Stomach (tissue), 19 donors: ENCODE measurements at places on chromosomes 4 and X. TPM values are rescaled to one million over a fixed set of nuclear protein-coding genes. Genes with fewer than 3 reads are reported as not detected.

DNA sequence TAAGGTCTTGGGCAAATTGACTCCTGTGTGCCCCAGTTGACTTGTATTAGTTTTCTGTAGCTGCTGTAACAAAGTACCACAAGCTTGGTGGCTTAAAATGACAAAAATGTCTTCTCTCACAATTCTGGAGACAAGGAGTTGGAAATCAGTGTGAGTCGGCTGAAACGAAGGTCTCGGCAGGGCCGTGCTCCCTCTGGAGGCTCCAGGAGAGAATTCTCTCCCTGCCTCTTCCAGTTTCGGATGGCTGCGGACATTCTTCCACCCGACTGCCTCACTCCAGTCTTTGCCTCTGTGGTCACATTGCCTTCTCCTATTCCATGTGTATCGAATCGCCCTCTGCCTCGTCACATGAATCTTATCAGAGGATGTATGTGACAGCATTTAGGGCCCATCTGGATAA is 66.0 kb upstream of the PHOX2B start:
- DNase-seq = peak; percentile 62
- no peak overlapping the region for H3K4me3 ChIP-seq
- H3K27ac ChIP-seq = no peak overlapping the region
- no peaks in the 10 kb centered on the region for H3K4me1 ChIP-seq
- H3K27me3 ChIP-seq = no peaks in the 10 kb centered on the region
- H3K36me3 ChIP-seq = no peaks in the 10 kb centered on the region

DNA sequence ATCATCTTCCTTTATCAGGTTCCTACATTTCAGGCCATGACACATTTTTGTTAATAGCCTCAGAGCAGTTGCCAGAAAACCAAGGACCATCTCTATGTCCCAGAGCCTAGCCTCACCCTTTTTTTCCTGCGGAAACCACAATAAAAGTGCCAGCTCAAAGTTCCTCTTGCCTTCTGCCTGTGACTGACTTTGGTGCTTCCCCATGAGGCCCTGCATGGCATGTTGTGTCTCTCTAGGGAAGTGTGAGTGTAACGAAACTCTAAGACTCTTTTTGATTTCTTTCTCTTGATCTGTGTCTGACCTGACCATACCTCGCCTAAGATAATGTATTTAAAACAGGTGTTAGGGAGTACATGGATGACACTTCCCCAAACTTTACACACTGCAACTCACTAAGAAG is 642.3 kb upstream of the BOD1L1 start:
- no peak overlapping the region for H3K4me3 ChIP-seq
- H3K27ac ChIP-seq = no peak overlapping the region
- H3K4me1 ChIP-seq = no peaks in the 10 kb centered on the region
- no peaks in the 10 kb centered on the region for H3K27me3 ChIP-seq

DNA sequence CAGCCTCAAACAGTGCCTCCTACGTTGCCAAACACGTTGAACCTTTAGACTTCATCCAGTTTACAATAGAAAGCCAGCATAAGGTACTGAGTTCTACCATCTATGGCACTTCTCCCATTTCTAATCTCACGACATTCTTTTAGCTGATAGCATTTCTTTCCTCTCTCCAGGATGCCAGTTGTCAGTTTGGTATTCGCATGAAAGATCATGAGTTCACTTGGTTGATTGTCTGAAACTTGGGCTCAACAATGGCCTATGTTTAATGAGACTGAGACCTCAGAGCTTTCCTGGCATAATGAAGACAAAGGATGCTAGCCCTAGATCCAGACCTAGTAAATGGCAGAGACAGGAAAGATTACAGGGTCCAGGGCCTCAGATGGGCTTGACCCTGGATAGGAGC is 69.2 kb upstream of the SPRY1 start:
- H3K27ac ChIP-seq = no peak overlapping the region
- no peaks in the 10 kb centered on the region for H3K4me1 ChIP-seq
- no peaks in the 10 kb centered on the region for H3K36me3 ChIP-seq

DNA sequence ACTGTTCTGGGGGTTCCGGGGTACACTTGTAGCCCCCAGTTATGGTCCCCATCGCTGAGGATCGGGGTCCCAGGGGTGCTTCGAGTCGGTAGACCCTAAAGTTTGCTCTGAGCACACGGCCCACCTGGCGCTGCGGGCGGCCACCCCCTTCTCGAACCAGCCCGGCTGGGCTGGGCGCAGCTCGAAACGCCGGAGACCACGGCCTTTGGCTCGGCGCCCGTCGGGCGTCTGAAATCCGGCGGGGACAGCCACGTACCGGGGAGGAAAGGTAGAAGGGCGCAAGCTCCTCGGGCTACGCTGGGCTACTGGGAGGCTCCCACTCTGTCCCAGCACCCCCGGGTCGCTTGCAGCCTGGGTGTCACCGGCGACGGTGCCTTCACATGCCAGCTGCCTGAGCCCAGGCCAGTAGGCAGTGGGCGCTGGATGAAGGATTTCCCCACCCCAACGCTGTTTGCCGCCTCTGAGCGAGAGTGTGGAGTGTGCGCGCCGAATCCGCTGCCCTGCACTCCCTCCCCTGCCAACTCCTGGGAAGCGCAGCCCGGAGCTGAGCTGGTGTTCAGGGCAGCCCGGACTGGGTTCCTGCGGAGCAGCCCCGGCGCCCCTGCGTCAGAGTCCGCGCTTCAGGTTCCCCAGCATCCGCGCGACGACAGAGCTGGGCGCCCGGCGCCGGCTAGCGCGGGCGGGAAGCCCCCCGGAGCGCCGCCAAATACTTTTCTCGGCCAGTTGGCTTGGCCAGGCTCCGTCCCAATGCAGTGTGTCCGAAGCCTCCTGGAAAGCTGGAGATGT is 637 bp downstream of the MAMLD1 start:
- no peaks in the 10 kb centered on the region for H3K36me3 ChIP-seq
- H3K4me1 ChIP-seq = peaks cover 28% of the 10 kb centered on the region
- peak overlapping the region; percentile 57 for H3K4me3 ChIP-seq

GRCh38 chrX:78476701-78477100 is 149.3 kb upstream of the CYSLTR1 start:
- H3K4me1 ChIP-seq = no peaks in the 10 kb centered on the region
- no peaks in the 10 kb centered on the region for H3K27me3 ChIP-seq
- DNase-seq = no peak
- no peak overlapping the region for H3K4me3 ChIP-seq
- no peaks in the 10 kb centered on the region for H3K36me3 ChIP-seq

DNA sequence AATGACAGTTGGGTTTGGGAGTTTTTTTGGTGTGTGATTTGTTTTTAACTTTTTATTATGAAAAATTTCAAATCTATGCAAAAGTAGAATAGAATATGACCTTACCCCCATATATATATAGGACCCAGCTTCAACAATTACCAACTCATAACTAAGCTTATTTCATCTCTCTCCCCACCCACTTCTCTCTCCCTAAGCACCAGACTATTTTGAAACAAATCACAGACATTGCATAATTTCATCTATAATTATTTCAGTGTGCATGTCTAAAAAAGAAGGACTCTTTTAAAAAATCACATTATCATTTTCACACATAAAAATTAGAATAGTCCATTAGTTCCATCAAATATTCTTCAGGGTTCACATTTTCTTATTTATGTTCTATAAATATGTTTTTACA is 28.3 kb upstream of the NKX6-1 start:
- no peaks in the 10 kb centered on the region for H3K27me3 ChIP-seq
- no peaks in the 10 kb centered on the region for H3K36me3 ChIP-seq
- no peak overlapping the region for H3K27ac ChIP-seq

- H3K4me3 ChIP-seq = no peak overlapping the region
- H3K4me1 ChIP-seq = no peaks in the 10 kb centered on the region
- DNase-seq = no peak
- H3K27ac ChIP-seq = no peak overlapping the region
- H3K36me3 ChIP-seq = no peaks in the 10 kb centered on the region
- H3K27me3 ChIP-seq = no peaks in the 10 kb centered on the region
Observed at GRCh38 chrX:10240918-10241317, 84.1 kb downstream of the CLCN4 start.

DNA sequence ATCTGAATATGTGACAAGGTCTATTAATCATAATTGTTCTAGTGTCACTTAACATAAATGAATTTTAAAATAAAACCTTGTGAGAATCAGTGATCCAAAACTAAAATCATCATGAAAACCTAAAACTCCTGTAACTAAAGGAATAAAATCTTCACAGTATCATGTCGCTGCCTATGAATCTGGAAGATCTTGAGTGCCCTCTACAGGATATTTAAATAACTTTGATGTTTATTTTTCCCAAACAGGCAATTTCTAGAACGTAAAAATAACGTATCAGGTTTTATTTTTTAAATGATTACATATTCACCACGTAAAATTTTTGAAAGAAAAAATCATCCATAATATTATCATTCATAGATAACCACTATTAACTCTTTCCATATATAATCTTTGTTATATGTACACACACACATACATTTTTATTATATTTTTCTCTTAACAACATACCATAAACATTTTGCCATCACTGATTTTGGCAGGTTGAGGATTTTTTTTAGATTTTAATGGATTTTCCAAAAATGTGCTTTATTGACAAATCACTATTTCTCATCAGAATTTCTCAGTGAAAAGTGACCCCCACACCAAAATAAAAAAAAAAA is 79.6 kb downstream of the COMMD8 start:
- no peak overlapping the region for H3K27ac ChIP-seq
- H3K4me1 ChIP-seq = no peaks in the 10 kb centered on the region
- no peaks in the 10 kb centered on the region for H3K36me3 ChIP-seq
- no peak overlapping the region for H3K4me3 ChIP-seq
- H3K27me3 ChIP-seq = no peaks in the 10 kb centered on the region

- no peaks in the 10 kb centered on the region for H3K36me3 ChIP-seq
- no peak for DNase-seq
- no peaks in the 10 kb centered on the region for H3K27me3 ChIP-seq
Observed at GRCh38 chrX:49876750-49877149, 2.5 kb upstream of the USP27X start.

- no peak for DNase-seq
- H3K27me3 ChIP-seq = no peaks in the 10 kb centered on the region
- H3K27ac ChIP-seq = no peak overlapping the region
- H3K4me3 ChIP-seq = no peak overlapping the region
- no peaks in the 10 kb centered on the region for H3K36me3 ChIP-seq
Observed at GRCh38 chrX:152070144-152070543, 68.2 kb downstream of the MAGEA10 start.

GRCh38 chr4:34250562-34250961 is 1993.8 kb downstream of the ARAP2 start:
- no peaks in the 10 kb centered on the region for H3K27me3 ChIP-seq
- H3K4me1 ChIP-seq = no peaks in the 10 kb centered on the region
- no peak overlapping the region for H3K4me3 ChIP-seq
- no peak for DNase-seq
- no peak overlapping the region for H3K27ac ChIP-seq

DNA sequence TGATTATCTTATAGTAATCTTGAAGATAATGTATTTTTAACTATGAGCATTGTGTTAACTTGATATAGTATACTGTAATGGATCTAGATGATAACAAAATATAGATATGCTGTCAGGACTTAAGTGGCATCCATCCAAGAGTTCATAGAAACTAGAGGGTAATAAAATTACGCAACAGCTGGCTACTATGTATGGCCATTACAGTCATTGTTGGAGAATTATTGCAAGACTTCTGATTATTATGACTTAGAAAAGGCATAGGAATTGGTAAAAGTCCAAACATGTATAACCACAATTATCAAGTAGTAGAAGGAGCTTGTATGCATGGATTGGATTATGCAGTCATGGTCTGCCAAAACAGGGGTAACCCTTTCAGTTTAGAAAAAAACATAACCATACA is 9.5 kb downstream of the OGT start:
- peaks cover 4% of the 10 kb centered on the region for H3K27me3 ChIP-seq
- H3K27ac ChIP-seq = no peak overlapping the region
- H3K4me3 ChIP-seq = no peak overlapping the region
- peaks cover 34% of the 10 kb centered on the region for H3K36me3 ChIP-seq
- no peak for DNase-seq

- H3K4me3 ChIP-seq = no peak overlapping the region
- DNase-seq = no peak
- H3K27ac ChIP-seq = no peak overlapping the region
- H3K27me3 ChIP-seq = no peaks in the 10 kb centered on the region
Observed at GRCh38 chr4:87117051-87117731, 103.2 kb downstream of the KLHL8 start.

- H3K36me3 ChIP-seq = no peaks in the 10 kb centered on the region
- H3K4me1 ChIP-seq = no peaks in the 10 kb centered on the region
- no peak overlapping the region for H3K4me3 ChIP-seq
- no peak overlapping the region for H3K27ac ChIP-seq
- no peak for DNase-seq
Observed at GRCh38 chr4:162154862-162155540, 8.8 kb downstream of the FSTL5 start.

GRCh38 chr4:82223715-82224114 is 150.1 kb downstream of the HNRNPD start:
- H3K27me3 ChIP-seq = no peaks in the 10 kb centered on the region
- peak; percentile 53 for DNase-seq
- no peaks in the 10 kb centered on the region for H3K4me1 ChIP-seq
- H3K27ac ChIP-seq = no peak overlapping the region

- no peaks in the 10 kb centered on the region for H3K27me3 ChIP-seq
- H3K4me3 ChIP-seq = no peak overlapping the region
- DNase-seq = no peak
- no peaks in the 10 kb centered on the region for H3K36me3 ChIP-seq
- H3K4me1 ChIP-seq = peaks cover 7% of the 10 kb centered on the region
Observed at GRCh38 chrX:21948897-21949578, 8.5 kb downstream of the SMS start.

GRCh38 chrX:46676399-46677356 is 82.2 kb downstream of the SLC9A7 start:
- no peak overlapping the region for H3K4me3 ChIP-seq
- H3K27me3 ChIP-seq = no peaks in the 10 kb centered on the region
- no peak overlapping the region for H3K27ac ChIP-seq
- no peaks in the 10 kb centered on the region for H3K36me3 ChIP-seq
- DNase-seq = no peak

GRCh38 chr4:78776079-78776728 is at the start of gene BMP2K:
TSS of gene BMP2K (plus strand) at chr4:78776350. CDS start at chr4:78776544, 194 bp downstream.
- peak; percentile 94 for DNase-seq
- H3K36me3 ChIP-seq = no peaks in the 10 kb centered on the region
- H3K4me3 ChIP-seq = peak within 1 kb of the TSS; percentile 91
- peak within 1 kb of the TSS; percentile 100 for H3K27ac ChIP-seq
- H3K4me1 ChIP-seq = peaks cover 14% of the 10 kb centered on the region
- no peaks in the 10 kb centered on the region for H3K27me3 ChIP-seq

Gene CHRDL1
- 6.5 TPM for total RNA-seq

Gene FRG1
- total RNA-seq = 1.8 TPM

Gene ABLIM2
- 5.2 TPM for total RNA-seq

Gene VCX
- total RNA-seq = not detected
